Muscle of arm (tissue), 14 donors: ENCODE measurements at places on chromosomes 5 and 9. TPM values are rescaled to one million over a fixed set of nuclear protein-coding genes. Genes with fewer than 3 reads are reported as not detected.

GRCh38 chr5:139410121-139410992, 6.5 kb upstream of the SPATA24 start:
- no peak for DNase-seq

- no peak for DNase-seq
Observed at GRCh38 chr5:132059043-132059695, 1.3 kb upstream of the IL3 start.

GRCh38 chr5:1793966-1794900, 5.4 kb downstream of the MRPL36 start:
- DNase-seq, result no peak

GRCh38 chr9:91395553-91396471, 27.8 kb downstream of the NFIL3 start:
- no peak for DNase-seq

DNA sequence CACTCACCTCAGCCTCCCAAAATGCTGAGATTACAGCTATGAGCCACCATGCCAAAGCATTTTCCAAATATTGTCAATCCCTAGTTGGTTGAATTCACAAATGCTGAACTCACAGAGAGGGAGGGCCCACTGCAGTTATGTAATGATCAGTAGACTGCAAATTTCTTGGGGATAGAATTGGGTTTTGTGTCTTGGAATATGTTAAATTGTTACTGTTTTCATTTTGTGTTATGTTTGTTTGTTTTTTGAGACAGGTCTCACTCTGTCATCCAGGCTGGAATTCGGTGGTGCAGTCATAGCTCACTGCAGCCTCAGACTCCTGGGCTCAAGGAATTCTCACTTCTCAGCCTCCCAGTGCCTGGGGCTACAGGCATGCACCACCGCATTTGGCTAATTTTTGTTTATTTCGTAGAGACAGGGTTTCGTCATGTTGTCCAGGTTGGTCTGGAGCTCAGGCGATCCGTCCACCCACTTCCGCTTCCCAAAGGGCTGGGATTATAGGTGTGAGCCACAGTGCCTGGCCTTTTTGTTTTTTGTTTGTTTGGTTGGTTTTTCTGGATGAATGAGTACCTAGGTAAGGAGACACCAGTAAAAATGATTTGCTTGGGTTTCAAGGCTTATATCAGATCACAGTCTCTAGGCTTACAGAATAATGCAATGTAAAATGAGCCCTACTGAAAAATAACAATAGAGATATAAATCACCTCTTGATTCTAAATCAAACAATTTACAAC, 31.5 kb upstream of the LMNB1 start:
- no peak for DNase-seq

The RANBP6 gene
- 18.2 TPM for polyA plus RNA-seq

The QRFP gene
- not detected for polyA plus RNA-seq
